ENCODE measurements at places on chromosomes 3 and 15. TPM values are rescaled to one million over a fixed set of nuclear protein-coding genes. Genes with fewer than 3 reads are reported as not detected.

Gene ERICH6
- 0.55 TPM for total RNA-seq

Gene SPSB4
- 11.2 TPM for total RNA-seq

Gene TGM4
- not detected for total RNA-seq

Gene PLSCR2
- not detected for total RNA-seq
